ENCODE measurements at places on chromosomes 7 and 10. TPM values are rescaled to one million over a fixed set of nuclear protein-coding genes. Genes with fewer than 3 reads are reported as not detected.

GRCh38 chr10:18246967-18247366 is 106.7 kb downstream of the CACNB2 start:
- DNase-seq = no peak

GRCh38 chr7:137564677-137565076 is 221.1 kb upstream of the PTN start:
- no peak for DNase-seq

DNA sequence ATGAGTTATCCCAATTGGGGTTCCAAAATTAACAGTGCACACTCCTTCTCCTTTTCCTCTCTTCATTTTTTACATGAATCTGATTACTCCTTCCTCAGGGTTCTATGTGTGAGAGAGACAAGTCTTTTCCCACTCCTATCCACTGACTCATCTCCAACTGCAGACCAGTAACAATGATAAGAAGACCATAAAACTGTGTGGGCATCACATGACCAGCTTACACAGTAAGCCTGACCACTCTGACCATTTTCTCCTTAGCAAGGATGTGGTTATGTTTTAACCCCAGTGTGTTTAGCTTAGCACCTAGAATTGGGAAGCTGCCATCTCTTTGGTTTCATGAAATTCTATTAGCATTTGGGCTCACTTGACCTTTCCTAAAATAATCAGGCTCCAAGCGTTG is 145.0 kb upstream of the CALCR start:
- DNase-seq = no peak

GRCh38 chr7:74657692-74658177 is at the start of gene GTF2I:
Gene GTF2I, plus strand, starts transcription at chr7:74657718. Its CDS starts 31,411 bp downstream, at chr7:74689129.
- DNase-seq = no peak

DNA sequence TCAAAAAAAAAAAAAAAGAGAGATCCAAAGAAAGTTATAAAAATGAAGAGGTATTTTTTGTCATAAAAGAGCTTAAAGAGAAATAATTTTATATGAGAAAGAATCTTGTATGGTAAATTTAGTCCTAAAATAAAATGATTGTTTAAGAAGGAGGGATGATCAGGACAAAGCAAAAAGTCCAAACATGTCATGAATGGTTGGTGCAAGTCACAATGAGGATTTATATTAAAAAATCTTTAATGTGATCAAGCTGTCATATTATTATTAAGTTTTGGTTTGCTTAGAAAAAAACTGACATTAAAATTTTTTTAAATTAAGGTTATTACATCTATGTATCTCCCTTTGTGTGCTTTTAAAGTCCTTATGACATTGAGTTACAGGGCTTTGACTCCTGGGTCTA is 220.4 kb downstream of the TMEM26 start:
- no peak for DNase-seq

- DNase-seq = no peak
Measured at GRCh38 chr7:120334475-120334874, 61.5 kb downstream of the KCND2 start.

DNA sequence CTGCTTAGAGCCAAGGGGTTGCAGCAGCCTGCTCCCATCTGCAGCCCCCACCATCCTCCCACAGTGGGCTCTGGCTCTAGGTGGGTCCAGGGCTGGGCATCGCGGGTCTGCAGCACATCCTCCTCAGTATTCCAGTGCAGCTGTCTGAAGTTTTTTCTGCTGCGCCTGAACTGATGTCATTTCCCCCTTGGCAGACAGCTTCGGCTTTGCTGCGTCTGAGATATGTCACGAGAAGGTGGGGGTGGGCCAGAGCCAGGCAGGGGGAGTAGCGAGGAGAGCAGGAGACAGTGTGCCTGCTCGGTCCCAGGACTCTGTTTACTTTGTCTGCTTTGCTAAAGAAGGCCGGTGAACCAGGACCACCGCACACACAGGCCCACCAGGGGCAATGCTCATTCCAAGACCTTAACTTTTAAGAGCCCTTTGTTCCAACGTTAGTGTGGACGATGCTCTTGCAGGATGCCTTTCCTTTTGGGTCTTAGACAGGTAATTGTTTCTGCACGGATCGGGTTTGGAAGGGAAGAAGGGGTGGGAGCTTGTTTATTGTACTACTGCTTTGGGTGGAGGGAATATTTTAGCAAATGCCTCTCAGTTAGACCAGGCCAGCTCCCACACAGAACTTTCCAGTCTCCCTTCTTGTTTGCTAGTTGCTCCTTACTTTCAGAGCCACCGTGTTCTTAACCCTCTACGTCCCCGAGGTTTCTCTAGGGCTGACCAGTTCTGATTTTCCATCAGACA is 32.4 kb downstream of the WBP1L start:
- peak; percentile 97 for DNase-seq

GRCh38 chr7:26668821-26669220 is 195.6 kb downstream of the SKAP2 start:
- no peak for DNase-seq

GRCh38 chr10:125340903-125341302 is 180.5 kb upstream of the CTBP2 start:
- DNase-seq = no peak

- DNase-seq = no peak
Measured at GRCh38 chr7:127817466-127817865, 165.5 kb downstream of the SND1 start.

GRCh38 chr10:90846746-90847145 is 11.1 kb downstream of the HTR7 start:
- DNase-seq = no peak

DNA sequence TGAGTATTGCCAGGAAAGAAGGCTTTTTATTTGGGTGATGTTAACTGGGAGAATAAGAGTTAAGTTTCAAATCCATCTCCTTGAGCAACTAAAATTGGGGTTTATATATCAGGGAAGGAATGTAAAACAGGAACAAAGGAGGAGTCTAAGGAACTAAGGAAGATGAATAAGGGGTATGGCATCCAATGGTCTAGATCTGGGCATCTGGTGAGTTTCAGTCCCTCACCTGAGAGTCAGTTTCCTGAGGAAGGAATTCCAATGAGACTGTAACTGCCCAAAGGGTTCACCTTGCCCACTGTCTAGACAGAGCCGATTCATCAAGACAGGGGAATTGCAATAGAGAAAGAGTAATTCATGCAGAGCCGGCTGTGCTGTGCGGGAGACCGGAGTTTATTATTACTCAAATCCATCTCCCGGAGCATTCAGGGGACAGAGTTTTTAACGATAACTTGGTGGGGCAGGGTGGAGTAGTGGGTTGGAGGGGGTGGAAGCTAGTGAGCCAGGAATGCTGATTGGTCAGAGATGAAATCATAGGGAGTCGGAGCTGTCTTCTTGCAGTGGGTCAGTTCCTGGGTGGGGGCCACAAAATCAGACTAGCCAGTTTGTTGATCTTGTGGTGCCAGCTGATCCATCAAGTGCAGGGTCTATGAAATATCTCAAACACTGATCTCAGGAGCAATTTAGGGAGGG is 188.3 kb upstream of the STK17A start:
- DNase-seq = no peak

DNA sequence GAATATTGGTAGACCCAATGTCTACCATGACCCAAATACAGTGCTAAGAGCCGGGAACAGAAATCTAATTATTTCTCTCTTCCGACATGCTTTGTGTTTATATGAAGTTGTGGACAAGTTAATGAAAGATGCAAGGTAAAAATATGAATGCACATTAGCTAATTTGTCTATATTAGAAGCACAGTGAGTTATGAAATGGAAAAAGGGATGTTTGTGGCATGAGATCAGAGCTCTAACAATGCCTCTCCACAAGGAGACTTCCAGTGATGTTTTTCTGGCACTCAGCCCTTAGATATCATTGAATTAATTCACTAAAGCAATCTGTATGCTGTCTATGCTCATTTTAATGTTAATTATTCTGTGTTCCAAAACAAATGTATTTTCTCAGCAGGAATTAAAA is 897.2 kb downstream of the CNTNAP2 start:
- DNase-seq = no peak

DNA sequence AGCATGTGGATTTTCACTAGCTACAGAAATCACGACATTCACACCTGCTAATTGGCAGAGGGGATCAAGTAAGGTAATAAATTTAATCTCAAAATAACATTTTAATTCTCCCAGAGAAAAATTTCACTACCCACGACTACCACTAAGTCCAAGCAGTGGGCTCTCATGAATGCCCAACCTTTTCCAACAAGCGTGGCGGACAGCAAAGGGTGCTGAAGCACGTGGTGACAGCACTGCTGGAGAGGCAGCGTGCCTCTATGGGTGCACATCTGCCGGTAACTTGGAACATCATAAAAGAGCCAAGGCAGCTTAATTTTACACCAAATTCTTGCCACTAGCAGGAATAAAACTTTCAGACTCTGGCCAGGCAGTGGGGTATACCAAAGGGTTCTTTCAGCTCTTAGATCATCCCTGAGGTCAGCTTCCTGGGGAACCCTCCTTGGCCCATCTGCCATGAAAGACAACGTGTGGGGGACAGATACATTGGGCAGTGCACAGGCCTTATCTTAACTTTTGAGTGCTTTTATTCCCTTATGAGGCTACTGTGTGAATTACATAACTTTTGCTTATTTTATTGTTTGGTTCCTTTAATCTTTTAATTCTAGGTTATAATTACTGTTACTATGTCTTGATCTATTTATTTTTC is 206.7 kb upstream of the KCTD7 start:
- no peak for DNase-seq

GRCh38 chr10:87550741-87551140 is 46.0 kb downstream of the MINPP1 start:
- DNase-seq = no peak

GRCh38 chr10:14413523-14413922 is 82.8 kb upstream of the FRMD4A start:
- DNase-seq = no peak

GRCh38 chr10:12800302-12800701 is 201.2 kb downstream of the CCDC3 start:
- DNase-seq = peak; percentile 12

HOGA1 gene
- 0.85 TPM for total RNA-seq

PIK3CG gene
- 4.1 TPM for total RNA-seq

WNT16 gene
- total RNA-seq = not detected

HOXA9 gene
- total RNA-seq = 9.0 TPM

ITGA8 gene
- 0.23 TPM for total RNA-seq

INSYN2A gene
- not detected for total RNA-seq

TMEM236 gene
- total RNA-seq = 0.17 TPM

CCDC3 gene
- total RNA-seq = 1.4 TPM

HOXA10 gene
- 3.7 TPM for total RNA-seq

MSS51 gene
- 1.5 TPM for total RNA-seq

CALY gene
- total RNA-seq = not detected

NAT16 gene
- total RNA-seq = not detected

COL17A1 gene
- total RNA-seq = 0.84 TPM

SLC18A2 gene
- not detected for total RNA-seq

COMMD3 gene
- total RNA-seq = 40.0 TPM

Measured in dermis blood vessel endothelial cell (primary cell).